Right cardiac atrium (tissue), 5 donors: ENCODE measurements at places on chromosomes 7 and 10. TPM values are rescaled to one million over a fixed set of nuclear protein-coding genes. Genes with fewer than 3 reads are reported as not detected.

VAX1 gene
- total RNA-seq: not detected

ADARB2 gene
- total RNA-seq: 0.59 TPM

SFTPA1 gene
- not detected for total RNA-seq

MBLAC1 gene
- total RNA-seq: 3.0 TPM

ATRNL1 gene
- total RNA-seq: 1.8 TPM

GBX1 gene
- 1.0 TPM for total RNA-seq

ADCYAP1R1 gene
- 1.1 TPM for total RNA-seq

CABCOCO1 gene
- total RNA-seq: not detected

FAM3C gene
- total RNA-seq: 60.5 TPM

TMEM248 gene
- 67.3 TPM for total RNA-seq

SPDYE11 gene
- not detected for total RNA-seq

CPXM2 gene
- 10.1 TPM for total RNA-seq

GPR26 gene
- total RNA-seq: not detected

IDE gene
- total RNA-seq: 39.7 TPM

LAMB4 gene
- not detected for total RNA-seq

TMEM229A gene
- 0.76 TPM for total RNA-seq

SH2D4B gene
- total RNA-seq: not detected

TMEM106B gene
- total RNA-seq: 57.6 TPM

OR2A1 gene
- not detected for total RNA-seq

KIAA1549 gene
- total RNA-seq: 1.9 TPM

ZNF365 gene
- 1.7 TPM for total RNA-seq

PLAC9 gene
- 47.5 TPM for total RNA-seq

CC2D2B gene
- 3.0 TPM for total RNA-seq

PKD2L1 gene
- total RNA-seq: not detected

PPP1R17 gene
- not detected for total RNA-seq

C7orf57 gene
- total RNA-seq: not detected

PRR15 gene
- 0.49 TPM for total RNA-seq

BLNK gene
- total RNA-seq: 1.7 TPM

ZNF479 gene
- total RNA-seq: not detected

DCLRE1A gene
- 7.3 TPM for total RNA-seq

UPK3B gene
- 1.4 TPM for total RNA-seq

MET gene
- total RNA-seq: 8.4 TPM

GRIFIN gene
- not detected for total RNA-seq

BTBD16 gene
- total RNA-seq: not detected

TUBB8 gene
- total RNA-seq: not detected

LAMB1 gene
- 42.1 TPM for total RNA-seq

MGAM2 gene
- 0.11 TPM for total RNA-seq

HHEX gene
- total RNA-seq: 4.0 TPM

HABP2 gene
- total RNA-seq: not detected

ARID5B gene
- total RNA-seq: 19.3 TPM

MRC1 gene
- total RNA-seq: 38.3 TPM

HOXA7 gene
- not detected for total RNA-seq

GIMAP8 gene
- 11.7 TPM for total RNA-seq

RAPGEF5 gene
- total RNA-seq: 30.8 TPM

NKX2-3 gene
- not detected for total RNA-seq

TUBGCP2 gene
- 37.6 TPM for total RNA-seq

HERPUD2 gene
- total RNA-seq: 16.6 TPM

PODXL gene
- total RNA-seq: 66.3 TPM

PSMG3 gene
- 16.2 TPM for total RNA-seq
